ENCODE measurements at places on chromosomes 3 and 15. TPM values are rescaled to one million over a fixed set of nuclear protein-coding genes. Genes with fewer than 3 reads are reported as not detected.

- no peak for DNase-seq
Measured at GRCh38 chr3:30187366-30187765, 419.0 kb upstream of the TGFBR2 start.

Gene WDR49
- total RNA-seq, result 1.9 TPM

Gene ZIC1
- total RNA-seq, result not detected

Gene PLA2G4B
- 5.8 TPM for total RNA-seq

DNA sequence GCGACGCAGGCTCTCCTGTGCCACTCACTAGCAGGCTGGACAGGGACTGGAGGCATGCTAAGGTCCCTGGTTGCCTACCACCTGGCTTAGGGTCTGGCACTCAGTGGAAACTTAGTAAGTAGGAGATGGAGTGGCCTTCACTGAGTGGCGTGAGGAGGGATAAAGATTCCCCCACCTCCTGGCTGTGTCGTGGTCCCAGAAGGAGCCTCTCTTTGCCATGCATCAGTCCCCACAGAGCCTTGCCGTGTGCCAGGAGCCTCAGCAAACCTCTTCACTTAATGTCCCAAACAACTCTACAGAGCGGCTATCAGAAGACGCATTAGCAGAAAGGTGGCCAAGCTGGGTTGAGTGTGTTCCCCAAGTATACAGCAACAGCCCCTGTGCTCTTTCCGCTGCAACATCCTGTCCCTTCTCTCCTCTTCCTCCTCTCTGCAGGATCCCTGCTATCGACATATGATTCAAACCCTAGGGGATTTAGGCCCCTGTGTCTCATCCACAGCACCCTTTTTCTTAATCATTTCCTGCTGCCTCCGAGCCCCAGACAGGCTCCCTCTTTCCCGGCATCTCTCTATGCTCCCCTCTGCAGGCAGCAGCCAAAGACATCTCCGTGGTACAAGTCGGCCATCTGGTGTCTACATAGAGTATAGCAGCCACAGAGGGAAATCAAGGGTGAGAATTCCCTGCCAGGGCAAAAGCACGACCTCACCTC lies 66.7 kb downstream of the SLC6A1 start:
- DNase-seq, result no peak

Gene CXCR6
- 0.19 TPM for total RNA-seq
